ENCODE measurements at places on chromosomes 7 and 10. TPM values are rescaled to one million over a fixed set of nuclear protein-coding genes. Genes with fewer than 3 reads are reported as not detected.

DNA sequence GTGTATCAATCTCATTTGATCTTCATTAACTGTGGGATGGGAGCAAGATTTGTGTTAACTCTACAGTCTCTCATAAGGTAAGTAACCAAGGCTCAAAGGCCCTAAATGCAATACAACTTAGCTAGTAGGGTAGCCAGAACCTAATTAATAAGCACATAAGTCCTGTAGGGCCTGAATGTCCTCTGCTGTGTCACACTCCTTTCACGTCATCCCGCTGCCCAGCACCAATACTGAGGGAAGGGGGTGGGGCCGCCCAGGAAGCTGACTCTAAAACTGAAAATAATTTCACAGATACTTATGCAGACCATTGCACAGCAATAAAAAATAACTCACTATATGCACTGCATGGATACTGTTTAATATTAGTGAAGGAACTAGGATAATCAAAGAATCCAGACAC is 13.7 kb downstream of the CCDC6 start:
- no peak for DNase-seq
- no peak overlapping the region for H3K4me3 ChIP-seq
- H3K36me3 ChIP-seq = peaks cover 16% of the 10 kb centered on the region
- H3K4me1 ChIP-seq = peaks cover 76% of the 10 kb centered on the region

DNA sequence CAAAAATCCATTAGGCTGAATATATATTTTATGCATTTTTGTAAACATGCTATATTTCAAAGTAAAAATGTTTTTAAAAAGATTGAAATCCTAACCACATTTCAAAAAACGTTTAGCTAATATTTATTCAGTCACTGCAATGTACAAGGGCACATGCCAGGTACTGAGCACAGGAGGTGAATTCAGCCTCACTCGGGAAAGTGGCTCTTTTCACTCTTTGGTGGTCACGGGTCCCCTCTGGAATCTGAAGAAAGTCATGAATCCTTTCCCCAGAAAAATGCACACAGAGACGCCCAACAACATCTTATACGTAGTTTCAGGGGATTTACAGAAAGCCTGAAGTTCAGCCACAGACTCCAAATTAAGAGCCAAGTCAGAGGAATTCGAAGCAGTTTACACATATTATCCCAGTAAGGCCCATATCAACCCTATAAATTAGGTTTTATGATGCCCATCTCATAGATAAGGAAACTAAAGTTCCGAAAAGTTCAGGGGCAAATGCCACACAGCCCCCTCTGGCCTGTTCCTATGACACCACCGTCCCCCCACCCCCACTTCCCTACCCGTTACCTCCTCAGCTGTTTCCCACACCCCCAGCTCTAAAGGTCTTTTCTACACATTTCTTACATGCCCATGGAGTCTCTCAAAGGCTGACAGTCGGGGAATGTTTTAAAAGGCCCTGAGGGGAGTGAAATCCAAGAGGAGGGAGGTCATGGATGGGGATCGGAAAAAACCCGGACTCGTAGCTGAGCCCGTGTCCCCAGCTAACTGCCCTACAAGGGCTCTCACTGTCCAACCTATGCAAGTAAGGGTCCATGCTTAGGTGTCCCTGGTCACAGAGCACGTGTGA is 9.6 kb upstream of the SVOPL start:
- no peaks in the 10 kb centered on the region for H3K36me3 ChIP-seq
- H3K4me3 ChIP-seq = no peak overlapping the region
- H3K4me1 ChIP-seq = peaks cover 6% of the 10 kb centered on the region
- peaks cover 2% of the 10 kb centered on the region for H3K27me3 ChIP-seq
- H3K27ac ChIP-seq = no peak overlapping the region
- DNase-seq = no peak

DNA sequence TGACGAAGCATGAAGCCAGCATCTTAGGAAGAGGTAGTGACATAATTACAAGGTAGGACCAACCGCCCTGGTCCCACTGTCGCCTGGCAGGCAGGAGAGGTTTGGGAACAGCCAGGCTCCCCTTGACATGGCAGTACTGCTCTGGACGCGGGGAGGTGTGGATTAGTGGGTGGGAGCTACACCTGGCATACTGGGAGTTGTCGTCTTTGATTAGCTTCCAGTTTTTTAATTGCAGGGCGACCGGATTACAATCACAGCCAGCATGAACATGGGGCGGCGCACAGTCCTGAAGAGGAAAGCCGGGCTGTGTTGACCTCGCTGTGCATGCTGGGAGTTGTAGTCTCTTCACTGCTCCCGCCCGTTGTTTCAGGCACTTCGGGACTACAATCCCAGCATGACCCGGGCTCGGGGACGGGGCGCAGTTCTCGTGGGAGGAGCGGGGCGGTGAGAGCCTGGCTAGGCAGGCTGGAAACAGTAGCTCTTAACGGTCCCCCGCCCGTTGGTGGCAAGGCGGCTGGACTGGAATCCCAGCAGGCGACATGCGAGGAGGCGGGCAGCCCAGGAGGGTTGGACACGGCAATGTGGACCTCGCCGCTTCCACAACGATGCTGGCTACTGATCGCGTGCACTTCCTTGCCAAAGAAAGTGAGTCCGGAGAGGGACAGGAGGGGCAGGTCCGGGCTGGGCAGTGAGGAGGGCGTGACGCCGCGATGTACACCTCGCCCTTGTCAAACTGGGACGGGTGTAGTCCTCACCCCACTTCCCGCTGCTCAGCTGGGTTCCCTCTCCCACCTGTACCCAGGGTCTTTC is 98.0 kb upstream of the ZNF722 start:
- peaks cover 3% of the 10 kb centered on the region for H3K4me1 ChIP-seq
- peak overlapping the region; percentile 89 for H3K4me3 ChIP-seq

DNA sequence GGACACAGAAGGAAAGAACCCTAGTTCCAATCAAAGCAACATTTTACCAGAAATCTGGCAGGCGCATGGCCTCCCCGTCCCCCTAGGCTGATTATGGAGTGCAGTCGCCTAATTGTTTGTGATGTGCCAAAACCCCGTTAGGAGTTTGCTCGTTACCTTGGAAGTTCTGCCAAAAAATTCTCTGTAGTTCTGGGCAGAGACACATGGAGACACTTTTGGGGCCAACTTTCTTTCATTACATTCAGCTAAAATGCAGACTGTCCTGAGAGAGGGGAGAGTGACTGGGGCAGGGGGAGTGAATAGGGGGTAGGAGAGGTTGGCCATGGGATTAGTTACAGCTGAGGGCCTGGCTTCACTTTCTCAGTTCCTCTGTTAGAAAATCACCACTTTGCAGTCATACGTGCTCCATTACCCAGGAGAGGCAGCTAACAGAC is 158.0 kb upstream of the NPVF start:
- no peak overlapping the region for H3K27ac ChIP-seq
- no peaks in the 10 kb centered on the region for H3K4me1 ChIP-seq
- H3K36me3 ChIP-seq = no peaks in the 10 kb centered on the region
- peaks cover 14% of the 10 kb centered on the region for H3K27me3 ChIP-seq
- H3K4me3 ChIP-seq = no peak overlapping the region
- no peak for DNase-seq

DNA sequence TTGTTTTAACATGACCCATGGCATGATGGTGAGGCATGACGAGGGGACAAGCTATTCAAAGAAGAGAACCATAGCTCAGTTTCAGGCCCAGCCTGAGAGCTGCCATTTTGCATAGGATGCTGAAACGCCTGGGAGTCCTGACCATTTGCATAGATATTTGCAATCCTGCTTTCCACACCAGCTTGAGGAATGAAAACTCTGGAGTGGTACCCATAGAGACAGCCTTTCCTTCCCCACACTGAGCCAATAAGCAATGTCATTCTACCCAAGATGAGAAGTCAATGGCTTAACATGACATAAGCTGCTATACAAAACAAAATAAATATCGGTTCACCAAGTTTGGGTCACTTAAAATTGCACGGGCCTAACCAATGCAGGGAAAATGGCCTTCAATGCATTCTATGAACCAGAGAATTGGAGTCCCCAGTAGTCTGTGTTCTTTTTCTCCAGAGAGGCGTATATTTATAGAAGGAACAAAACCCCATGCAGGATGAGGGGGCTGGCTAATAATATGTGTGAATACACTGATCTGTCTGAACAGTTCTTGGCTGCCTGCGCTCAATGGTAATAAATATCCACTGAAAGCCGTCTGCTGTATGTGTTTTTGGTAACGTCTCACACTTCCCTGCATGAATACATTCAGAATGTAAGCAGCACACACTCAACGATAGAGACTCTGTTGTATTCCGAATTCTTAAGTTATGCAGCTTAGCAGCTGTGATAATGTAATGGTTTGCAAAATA is 329.3 kb downstream of the FRMD4A start:
- DNase-seq = no peak
- H3K36me3 ChIP-seq = no peaks in the 10 kb centered on the region
- no peaks in the 10 kb centered on the region for H3K27me3 ChIP-seq
- no peak overlapping the region for H3K4me3 ChIP-seq

DNA sequence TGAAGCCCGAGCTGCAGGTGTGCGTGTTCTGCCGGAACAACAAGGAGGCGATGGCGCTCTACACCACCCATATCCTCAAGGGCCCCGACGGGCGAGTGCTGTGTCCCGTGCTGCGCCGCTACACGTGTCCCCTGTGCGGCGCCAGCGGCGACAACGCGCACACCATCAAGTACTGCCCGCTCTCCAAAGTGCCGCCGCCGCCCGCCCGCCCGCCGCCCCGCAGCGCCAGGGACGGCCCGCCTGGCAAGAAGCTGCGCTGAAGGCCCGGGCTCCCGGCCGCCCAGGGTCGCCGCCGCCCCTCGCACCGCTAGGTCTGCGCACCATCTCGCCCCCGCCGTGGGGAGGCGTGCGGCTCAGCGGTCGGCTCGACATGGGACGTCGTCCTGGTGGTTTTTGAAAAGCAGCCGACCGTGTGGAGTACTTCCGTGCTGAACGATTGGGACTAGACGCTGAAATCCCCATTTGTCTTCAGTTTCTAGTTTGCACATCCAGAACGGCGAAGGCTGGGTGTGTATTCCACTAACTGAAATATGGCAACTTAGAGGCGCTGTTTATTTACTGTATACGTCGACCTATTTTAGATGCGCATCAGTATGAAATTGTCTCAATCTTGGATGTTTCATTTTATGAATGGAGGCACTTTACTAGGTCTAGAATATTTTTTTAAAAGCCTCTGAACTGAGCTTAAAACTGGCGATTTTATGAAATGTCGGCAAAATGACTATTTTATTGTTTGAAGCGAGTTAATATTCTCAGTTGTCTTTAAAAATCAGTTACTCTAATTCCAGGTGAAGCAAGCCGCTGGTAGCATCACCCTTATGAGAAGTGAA is 1.1 kb downstream of the NANOS1 start:
- peak overlapping the region; percentile 29 for H3K27ac ChIP-seq
- H3K4me3 ChIP-seq = peak overlapping the region; percentile 59
- DNase-seq = peak; percentile 71
- H3K36me3 ChIP-seq = peaks cover 20% of the 10 kb centered on the region

EMX2 gene
- total RNA-seq = not detected

DNA sequence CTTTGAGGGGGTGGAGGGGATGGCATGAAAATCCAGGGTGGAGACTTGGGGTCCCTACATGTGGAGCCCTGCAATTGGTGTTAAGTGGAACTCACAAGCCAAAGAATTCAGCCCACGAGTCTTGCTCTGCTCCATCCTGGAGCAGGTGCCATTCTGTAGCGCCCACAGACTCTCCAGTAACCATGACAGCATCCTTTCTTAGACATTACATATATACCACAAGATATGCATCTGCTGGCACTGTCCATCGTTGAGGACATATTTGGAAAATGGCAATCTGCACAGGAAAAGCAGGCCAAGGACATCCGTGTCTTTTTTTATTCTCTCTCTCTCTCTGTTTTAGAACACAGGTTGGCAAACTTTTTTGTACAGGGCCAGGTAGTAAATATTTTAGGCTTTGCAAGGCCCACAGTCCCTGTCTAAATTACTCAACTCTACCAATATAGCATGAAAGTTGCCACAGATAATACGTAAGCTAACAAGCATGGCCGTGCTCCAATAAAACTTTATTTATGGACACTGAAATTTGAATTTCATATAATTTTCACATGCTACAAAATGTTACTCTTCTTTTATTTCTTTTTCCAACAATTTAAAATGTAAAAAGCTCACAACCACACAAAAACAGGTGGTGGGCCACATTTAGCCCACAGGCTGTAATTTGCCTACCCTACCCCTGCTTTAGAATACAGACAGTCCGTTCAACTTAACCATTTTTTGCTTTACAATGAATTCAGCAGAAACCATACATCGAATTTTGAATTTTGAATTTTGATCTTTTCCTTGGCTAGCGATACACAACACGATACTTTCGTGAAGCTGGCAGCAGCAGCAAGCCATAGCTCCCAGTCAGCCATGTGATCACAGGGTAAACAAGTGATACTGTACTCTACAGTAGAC is 141.4 kb upstream of the STK17A start:
- no peaks in the 10 kb centered on the region for H3K4me1 ChIP-seq
- no peak overlapping the region for H3K27ac ChIP-seq
- no peak overlapping the region for H3K4me3 ChIP-seq

- no peaks in the 10 kb centered on the region for H3K36me3 ChIP-seq
- H3K27me3 ChIP-seq = peaks cover 4% of the 10 kb centered on the region
- no peaks in the 10 kb centered on the region for H3K4me1 ChIP-seq
These were observed 148.1 kb downstream of the SLC16A9 start for GRCh38 chr10:59561477-59562121.

All from activated CD4-positive, alpha-beta memory T cell treated with anti-CD3 and anti-CD28 coated beads for 36 hours (primary cell).